ENCODE measurements at places on chromosomes 2 and 18. TPM values are rescaled to one million over a fixed set of nuclear protein-coding genes. Genes with fewer than 3 reads are reported as not detected.

CELF4 gene
- 2.1 TPM for polyA plus RNA-seq

HOXD13 gene
- 0.11 TPM for polyA plus RNA-seq

DNA sequence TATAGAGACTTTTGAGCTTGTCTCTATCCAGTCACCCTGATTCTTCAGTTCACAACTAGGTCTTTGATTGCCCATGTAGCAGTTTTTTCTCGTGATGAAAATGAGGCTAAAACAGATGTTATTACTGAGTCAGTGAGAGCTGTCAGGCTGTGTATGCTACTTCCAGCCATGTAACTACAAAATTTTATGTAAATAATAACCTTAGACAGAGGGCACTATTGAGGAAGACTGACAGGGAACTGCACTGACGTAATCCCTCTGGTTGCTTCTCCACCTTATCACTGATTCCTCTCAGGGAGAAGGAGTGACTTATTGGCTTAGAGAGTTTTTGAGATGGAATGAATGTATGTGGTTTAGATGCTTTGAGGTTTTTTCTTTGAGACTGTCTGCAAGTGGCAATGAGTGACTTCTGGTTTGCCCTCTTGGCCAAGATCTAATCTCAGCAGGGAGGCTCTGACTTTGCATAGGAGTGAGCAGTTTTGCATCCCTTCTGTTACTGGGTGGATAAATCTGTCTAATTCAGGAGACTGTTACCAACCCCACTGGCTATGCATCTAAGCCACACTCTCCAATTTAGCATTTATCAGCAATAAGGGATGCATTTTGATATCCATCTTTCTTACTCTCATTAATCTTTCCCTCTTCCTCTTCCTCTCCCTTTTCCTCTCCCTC is 555.2 kb upstream of the FANCL start:
- no peak for DNase-seq

EVX2 gene
- not detected for polyA plus RNA-seq

DNA sequence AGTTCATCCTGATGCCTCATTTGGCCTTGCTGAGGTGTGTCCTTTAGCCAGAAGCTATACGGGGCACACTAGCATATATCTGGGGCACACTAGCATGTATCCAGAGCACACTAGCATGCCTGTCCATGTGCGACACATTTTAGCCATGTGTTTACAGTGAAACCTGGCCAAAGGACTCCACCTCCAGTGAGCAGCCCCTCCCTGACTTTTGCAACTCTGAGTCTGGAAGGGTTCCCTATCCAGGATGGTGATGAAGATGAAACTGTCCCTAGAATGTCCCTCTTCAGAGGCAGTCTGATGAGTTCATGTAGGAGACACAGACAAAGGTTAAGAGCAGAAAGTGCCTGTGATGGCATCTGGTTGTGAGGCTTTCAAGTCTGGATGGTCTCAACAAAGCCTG is 61.4 kb upstream of the LGALSL start:
- no peak for DNase-seq

DNA sequence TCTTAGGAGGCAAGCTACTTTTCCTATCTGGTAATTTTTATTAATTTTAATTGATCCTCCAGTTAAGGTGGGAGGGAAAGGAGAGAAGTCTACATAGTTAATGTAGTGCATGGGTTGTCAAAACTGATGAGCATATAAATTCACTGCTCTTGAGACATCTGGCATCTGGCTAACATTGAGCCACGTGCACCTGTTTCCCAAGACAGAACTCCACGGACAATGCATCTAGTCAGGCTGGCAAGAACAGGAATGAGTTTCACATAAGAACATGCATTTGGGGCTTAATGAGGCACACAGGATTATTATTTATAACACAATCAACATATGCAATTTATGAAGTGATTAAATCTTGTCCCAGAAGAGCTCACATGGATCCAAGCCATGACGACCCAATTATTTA is 16.2 kb upstream of the RAB1A start:
- no peak for DNase-seq

MRO gene
- 3.0 TPM for polyA plus RNA-seq

DNA sequence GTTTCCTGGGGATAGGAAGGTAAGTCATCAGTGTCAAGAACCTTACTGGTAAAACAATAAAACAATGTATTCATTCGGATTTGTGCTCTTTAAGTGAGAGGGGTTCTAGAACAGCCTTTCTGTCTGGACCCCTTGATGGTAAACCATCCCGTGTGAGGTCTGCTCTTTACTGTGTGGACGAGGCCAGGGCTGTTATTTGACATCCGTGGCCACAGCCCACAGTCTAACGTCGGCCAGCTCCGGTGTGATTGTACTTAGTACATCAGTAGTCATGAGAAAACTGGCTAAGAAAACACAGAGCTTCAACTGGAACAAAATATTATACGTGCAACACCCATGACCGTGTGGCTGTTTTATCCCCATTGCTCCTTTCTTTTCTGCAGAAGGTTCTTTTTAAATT is 62.0 kb downstream of the SLC35F5 start:
- DNase-seq: no peak

Data from right renal cortex interstitium (tissue), 3 donors.